ENCODE measurements at places on chromosomes 3 and 15. TPM values are rescaled to one million over a fixed set of nuclear protein-coding genes. Genes with fewer than 3 reads are reported as not detected.

Gene SPINK8
- polyA plus RNA-seq = not detected

Gene ABI3BP
- 16.3 TPM for polyA plus RNA-seq

Gene ARPP21
- polyA plus RNA-seq = not detected

Gene BCHE
- not detected for polyA plus RNA-seq

Gene PRR20G
- not detected for polyA plus RNA-seq

Gene TRANK1
- polyA plus RNA-seq = 11.3 TPM

Gene FGF12
- polyA plus RNA-seq = 0.11 TPM

Data from BJ (cell line).